Left renal cortex interstitium (tissue), 4 donors: ENCODE measurements at places on chromosomes 11 and 22. TPM values are rescaled to one million over a fixed set of nuclear protein-coding genes. Genes with fewer than 3 reads are reported as not detected.

PIH1D2 gene
- 11.0 TPM for polyA plus RNA-seq

DDIAS gene
- polyA plus RNA-seq: 6.5 TPM

RRP7A gene
- polyA plus RNA-seq: 27.3 TPM

CLDN5 gene
- polyA plus RNA-seq: 20.4 TPM

AGBL2 gene
- 12.3 TPM for polyA plus RNA-seq

CD248 gene
- polyA plus RNA-seq: 56.9 TPM

RAB3IL1 gene
- polyA plus RNA-seq: 24.5 TPM

KRTAP5-11 gene
- polyA plus RNA-seq: not detected

H19 gene
- polyA plus RNA-seq: 2,687 TPM

ARHGEF17 gene
- 81.9 TPM for polyA plus RNA-seq

OR4C6 gene
- polyA plus RNA-seq: not detected

MOGAT2 gene
- polyA plus RNA-seq: 1.2 TPM

BACE1 gene
- polyA plus RNA-seq: 52.1 TPM

GPR83 gene
- polyA plus RNA-seq: 0.64 TPM

MAPK8IP1 gene
- polyA plus RNA-seq: 11.5 TPM

CCDC89 gene
- polyA plus RNA-seq: 4.5 TPM

MPPED1 gene
- 0.79 TPM for polyA plus RNA-seq

EIF3L gene
- polyA plus RNA-seq: 972 TPM

ABCC8 gene
- 1.2 TPM for polyA plus RNA-seq

EFCAB6 gene
- polyA plus RNA-seq: 5.9 TPM
